ENCODE measurements at places on chromosomes 1 and 21. TPM values are rescaled to one million over a fixed set of nuclear protein-coding genes. Genes with fewer than 3 reads are reported as not detected.

DNA sequence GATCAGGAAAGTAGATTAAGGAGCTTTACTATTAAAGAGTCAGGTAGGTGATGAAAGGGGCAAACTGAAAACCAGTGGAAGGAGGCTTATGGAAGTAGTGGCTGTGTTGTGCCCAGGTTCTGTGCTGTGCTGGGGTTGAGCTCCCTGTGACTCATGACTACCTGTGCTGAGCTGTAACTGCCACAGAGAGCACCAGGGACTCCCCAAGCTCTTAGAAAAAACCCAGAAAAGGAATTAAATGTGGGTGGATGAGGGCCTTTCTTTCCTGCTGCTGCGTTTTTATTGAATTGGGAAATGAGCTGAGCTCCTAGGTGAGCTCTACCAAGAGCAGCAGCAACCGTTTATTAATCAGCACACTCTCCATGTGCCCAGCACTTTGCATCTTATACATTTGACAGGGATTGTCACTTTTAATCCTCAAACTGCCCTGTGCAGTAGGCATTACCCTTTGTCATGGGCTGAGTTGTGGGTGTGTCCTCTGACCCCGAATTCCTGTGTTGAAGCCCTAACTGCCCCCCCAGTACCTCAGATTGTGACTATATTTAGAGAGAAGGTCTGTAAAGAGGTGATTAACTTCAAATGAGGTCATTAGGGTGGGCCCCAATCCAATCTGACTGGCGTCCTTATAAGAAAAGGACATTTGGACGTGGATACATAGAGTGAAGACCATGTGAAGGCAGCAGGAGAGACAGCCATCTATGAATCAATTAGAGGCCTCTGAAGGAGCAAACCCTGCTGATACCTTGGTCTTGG is 65.4 kb downstream of the AK4 start:
- DNase-seq, result no peak

DNA sequence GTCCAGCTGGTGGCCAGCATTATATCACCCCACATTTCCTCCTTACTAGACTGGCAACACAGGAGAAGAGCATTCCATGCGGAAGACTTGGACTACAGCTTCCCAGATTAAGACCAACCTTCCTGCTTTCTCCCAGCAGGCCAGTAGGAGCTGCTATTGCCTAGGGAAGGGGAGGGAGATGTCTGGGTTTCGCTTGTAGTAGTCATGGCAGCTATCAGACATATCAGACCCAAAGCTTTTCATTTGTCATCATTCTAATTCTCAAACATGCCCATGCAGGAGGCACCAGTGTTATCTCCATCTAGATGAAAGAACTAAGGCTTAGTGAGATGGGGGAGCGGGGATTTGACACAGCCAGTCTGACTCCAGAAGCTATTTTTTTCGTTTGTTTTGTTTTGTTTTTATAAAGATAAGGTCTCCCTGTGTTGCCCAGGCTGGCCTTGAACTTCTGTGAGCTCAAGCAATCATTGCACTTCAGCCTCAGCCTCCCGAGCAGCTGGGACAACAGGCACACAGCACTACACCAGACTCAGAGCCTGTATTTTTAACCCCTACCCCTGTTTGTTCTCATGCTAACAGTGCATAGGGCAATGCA is 4.5 kb downstream of the PLA2G2A start:
- peak; percentile 47 for DNase-seq

GRCh38 chr1:70627910-70628309 is 216.8 kb downstream of the CTH start:
- no peak for DNase-seq

DNA sequence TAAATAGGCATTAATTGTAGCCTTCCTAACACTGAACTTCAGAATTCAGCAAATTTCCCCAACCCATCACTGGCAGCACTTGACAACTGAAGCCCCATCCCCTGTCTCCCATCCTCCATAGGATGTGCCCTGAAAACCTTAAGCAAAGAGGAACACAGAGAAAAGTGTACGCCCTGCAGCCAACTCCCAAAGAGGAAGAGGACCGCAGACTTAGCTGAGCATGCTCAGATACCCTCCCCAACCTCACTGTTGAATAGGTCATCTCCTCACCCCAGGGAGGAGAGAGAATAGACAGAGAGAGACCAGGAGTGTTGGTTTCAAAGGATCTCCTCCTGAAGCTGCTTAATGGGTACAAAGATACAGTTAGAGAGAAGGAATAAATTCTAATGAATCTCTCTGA is 50.5 kb downstream of the CD2 start:
- no peak for DNase-seq

DNA sequence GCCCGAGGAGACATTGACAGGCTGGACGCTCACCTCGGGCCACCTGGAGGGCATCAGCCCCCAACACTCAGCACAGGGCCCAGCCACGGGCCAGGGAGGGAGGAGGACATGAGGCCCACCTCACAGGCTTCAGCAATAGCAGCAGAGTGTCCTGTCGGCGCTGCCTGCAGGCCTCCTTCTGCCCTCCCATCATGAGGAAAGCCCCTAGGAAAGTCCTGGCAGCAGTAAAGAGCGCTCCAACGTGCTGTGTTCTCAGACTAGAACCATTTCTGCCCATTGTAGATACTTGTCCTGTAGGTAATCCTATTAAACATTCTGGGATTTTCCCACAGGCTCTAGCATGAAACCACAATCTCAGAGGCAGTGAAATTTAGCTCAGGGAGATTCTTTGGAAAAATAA is 62.0 kb upstream of the GALNT2 start:
- no peak for DNase-seq

GRCh38 chr1:27296773-27297291 is 25.1 kb upstream of the TMEM222 start:
- DNase-seq, result peak; percentile 49

DNA sequence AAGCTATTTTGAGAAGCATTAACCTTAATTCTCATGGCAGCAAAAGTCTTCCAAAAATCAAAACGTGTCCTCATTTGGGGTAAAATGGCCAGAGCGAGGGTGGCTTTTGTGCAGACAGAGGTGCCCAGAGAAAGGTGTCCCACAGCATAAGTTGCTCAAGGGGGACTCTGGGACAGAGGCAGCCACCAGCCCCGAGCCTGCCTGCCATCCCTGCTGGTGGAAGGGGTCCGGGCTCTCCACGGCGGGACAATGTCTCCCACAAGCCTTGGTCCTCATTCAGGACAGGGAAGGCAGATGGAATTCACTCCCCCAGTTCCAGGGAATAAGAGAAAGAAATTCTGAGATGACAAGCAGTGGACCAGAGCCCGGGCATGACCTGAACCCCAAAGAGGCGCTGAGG is 12.6 kb upstream of the ARHGEF16 start:
- DNase-seq, result no peak

GRCh38 chr1:26861889-26862378 is 1.0 kb upstream of the SFN start:
- DNase-seq, result no peak

- no peak for DNase-seq
These were observed 1.5 kb downstream of the PTGFRN start for GRCh38 chr1:116911188-116911553.

DNA sequence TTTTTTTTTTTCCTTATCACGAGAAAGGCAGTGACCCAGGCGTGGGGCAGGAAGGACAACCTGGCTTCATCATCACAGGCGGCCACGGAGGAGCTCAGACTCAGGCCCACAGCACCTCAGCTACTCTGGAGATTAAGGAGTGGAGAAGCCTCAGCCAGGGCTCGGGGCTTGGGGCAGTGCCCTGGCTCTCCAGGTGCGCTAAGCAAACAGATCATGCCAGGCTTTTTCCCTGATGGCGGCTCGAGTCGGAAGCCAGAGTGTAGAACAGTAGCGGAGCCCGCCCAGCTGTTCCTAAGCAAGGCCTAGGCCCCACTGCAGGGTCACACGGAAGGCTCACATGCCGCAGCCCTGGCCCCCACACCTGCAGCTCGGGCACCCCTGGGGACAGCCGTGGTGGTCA is 70.7 kb downstream of the AGPAT3 start:
- DNase-seq, result no peak

DNA sequence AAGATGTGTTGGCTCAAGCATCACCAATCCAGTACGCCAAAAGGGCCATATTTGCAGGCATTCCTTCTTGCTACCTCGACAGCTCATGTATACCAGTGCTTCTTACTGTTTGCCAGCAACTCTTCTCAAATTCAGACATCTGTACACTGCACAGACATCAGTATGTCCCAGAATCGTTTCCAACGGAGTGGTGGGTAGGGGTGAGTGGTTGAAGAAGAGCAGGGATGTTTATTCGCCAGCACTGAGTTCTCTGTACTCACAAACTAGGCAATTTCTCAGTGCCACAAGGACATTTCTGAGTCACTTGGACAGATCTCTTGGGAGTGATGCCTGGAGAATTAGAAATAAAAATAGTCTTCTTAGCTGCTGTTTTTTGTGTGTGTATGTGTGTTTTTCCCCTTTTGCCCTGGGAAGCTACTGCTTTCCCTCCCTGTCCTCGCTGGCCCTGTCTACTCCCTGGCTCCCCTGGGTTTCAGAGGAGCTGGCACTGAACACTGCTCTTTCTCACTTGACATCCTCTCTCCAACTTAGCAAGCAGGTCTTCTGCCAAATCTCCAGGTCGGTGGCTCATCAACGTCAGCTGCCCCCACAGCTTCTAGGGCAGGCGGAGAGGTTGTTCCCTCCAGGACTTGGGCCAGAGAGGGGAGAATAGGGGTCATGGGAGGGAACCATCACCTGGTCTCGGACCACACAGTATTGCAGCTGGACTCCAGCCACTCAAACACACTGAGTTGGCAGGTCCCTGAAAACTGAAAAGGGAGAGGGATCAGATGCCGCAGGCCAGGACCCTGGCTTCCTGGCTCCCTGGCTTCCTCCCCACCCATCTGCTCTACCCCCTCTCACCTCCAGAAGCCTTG is 90.5 kb downstream of the NMNAT2 start:
- peak; percentile 70 for DNase-seq

DNA sequence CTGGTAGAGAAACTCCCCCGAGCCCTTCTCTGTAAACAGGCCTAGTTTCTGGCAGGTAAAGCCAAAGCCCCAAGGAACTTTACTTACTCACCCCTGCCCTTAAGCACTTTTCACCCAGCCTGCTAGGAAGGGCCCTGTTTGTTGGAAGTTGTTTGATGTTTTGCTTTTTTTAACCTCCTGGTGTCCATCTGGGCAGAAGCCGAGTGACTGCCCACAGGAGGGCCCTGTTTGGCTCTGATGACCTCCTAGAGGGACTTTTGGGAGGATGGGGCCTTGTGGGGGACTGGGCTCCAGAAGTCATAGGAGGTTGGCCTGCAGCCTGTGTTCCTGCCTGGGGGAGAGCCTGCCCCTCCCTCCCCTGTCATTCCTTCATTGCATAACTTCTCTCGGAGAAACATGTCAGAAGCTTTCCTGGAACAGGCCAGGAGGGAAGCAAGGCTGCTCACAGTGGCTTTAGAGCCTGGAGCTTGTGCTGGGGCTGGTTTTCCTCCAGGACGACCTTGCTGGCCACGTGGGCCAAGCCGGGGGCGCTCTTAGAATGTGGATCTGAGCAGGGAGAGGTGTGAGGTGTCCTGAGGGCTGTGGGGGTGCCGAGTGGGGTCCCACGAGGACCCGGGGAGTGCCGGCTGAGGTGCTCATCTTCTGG is 33.9 kb downstream of the COQ8A start:
- no peak for DNase-seq

GRCh38 chr1:28259934-28260802 is 850 bp downstream of the SESN2 start:
- peak; percentile 93 for DNase-seq

DNA sequence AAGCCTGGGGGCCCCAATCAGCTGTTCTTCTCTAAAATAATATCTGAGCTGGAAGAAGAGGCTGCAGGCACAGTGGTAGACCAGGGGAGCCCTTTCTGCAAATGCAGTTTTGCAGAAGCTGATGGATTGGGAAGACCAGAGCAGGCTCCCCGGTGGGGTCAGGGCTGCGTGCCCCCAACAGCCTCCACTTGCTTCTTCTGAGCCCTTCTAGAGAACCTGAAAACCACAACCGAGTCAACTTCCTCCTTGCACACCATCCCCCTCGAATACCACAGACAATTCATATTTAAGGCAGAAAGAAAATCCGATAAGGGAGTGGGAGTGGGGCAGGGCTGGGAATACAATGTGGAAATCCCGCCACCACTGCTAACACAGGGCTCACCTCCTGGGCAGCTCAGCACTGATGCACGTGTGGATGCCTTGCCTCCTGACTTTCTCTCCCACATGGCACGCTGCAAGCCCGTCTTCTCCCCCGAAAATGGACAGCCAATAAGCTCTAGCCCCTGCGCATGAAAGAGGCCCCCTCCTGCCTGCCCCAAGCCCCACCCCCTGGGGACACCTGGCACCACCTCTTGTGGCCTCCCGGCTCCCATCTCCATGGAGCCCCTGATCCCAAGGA is 25.4 kb upstream of the ALDH4A1 start:
- no peak for DNase-seq

DNA sequence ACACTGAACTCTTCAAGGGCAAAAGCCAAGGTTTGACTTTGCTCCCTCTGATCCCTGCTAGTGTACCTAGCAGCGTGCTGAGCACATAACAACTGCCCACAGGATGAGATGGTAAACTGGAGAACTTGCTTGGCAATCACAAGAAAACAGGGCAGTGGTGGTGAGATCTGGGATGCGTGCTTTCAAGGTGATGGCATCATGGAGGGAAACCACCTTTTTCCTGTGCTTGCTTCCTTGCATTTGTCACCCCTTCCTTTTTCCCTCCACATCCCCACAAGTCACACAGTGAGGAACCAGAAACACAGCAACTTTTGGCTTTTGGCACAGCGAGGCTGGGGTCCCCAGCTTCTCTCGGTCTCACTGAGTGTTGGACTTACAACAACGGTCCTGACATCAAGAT is 31.4 kb upstream of the BECN2 start:
- no peak for DNase-seq

GRCh38 chr1:206909161-206909882 is 12.1 kb downstream of the IL24 start:
- peak; percentile 91 for DNase-seq

DNA sequence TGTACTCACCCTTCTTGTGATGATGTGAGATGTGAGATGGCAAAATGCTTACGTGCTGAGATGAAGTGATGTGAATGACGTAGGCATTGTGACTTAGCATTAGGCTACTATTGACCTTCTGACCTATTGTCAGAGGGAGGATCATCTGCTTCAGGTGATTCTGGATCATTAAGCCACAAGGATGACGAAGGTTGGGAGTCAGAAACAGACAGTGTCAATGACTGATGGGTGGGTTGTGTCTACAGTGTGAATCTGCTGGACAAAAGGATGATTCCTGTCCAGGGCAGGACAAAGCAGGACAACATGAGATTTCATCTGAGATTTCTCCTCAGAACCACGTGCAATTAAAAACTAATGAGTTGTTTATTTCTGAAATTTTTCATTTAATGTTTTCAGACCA is 129.0 kb downstream of the GABPA start:
- DNase-seq, result no peak

Gene CIART
- total RNA-seq, result 26.5 TPM

Gene CCDC27
- total RNA-seq, result not detected

Gene TRIM67
- 0.03 TPM for total RNA-seq

Gene SMIM1
- 1.6 TPM for total RNA-seq

Gene NENF
- 85.6 TPM for total RNA-seq

Gene OLFML3
- total RNA-seq, result 9.6 TPM

Gene OPTC
- total RNA-seq, result not detected

Gene DEDD
- 38.2 TPM for total RNA-seq

Gene CFHR4
- total RNA-seq, result not detected

Gene UMODL1
- total RNA-seq, result not detected
